ENCODE measurements at places on chromosomes 2 and 18.

- DNase-seq = no peak
These were observed 95.4 kb downstream of the AAK1 start for GRCh38 chr2:69547984-69548715.

DNA sequence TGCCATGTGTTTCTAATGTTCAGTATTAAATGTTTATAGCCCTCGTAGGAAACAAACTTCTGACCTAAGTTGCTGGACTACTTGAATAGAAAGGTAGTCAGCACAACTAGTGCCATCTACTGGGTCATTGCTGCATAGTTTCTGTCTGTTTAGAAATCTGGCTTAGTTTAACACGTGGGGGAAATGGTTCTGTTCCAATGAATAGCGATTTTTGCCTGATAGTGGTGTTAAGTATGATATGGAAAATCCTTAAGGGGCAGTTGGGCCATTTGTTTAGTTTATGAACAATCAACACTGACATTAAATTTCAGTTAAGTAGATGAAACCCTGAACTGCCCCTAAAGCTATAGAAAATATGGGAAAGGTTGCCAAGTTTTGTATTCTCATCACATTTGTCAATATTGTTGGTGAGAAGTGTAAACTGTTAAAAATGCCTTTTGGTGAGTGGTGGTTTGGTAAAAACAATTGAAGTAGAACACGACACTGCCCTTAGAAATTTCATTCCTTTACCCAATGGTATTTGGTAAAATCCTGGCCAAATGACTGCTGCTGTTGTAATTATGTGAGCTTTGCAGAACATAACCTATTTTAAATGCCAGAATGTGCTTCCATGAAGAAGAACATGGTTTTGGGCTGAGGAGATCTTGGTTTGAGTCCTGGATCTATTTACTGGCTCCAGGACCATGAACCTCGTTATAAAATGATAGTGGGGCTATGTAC, 13.2 kb downstream of the NABP1 start:
- DNase-seq = no peak

DNA sequence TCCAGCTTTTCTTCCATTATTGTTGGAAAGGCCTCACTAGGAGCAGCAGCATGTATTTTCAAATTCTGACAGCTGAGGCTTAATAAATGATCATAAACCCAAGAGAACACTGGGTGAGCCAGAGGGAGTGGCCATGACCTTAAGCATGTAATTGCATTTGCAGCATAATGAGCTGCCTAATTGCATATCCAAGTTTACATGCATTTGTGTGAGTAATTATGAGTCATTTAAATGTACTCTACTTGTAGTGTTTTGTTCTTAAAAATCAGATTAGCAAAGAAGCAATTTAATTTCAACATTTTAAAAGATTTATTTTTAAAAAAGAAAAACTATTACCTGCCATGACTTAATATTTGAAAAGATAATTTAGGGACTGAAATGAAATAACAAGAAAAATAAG, 74.8 kb downstream of the NOL10 start:
- no peak for DNase-seq

GRCh38 chr18:35484034-35484433, 13.7 kb downstream of the INO80C start:
- no peak for DNase-seq

DNA sequence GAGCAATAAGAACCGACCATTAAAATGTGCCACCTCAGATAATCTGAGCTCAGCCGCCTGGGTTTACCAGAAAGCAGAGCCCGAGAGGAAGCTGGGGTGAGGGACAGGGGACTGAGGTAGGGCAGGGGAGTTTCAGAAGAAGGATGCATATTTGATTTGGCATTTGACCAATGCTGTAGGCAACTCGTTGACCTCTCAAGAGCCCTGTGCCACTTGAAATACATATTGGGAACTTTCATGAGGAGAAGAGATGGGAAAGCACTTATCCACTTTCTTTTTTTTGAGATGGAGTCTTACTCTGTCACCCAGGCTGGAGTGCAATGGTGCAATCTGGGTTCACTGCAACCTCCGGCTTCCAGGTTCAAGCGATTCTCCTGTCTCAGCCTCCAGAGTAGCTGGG, 148.4 kb upstream of the SPRED2 start:
- no peak for DNase-seq

GRCh38 chr18:10926621-10927161, 222.7 kb downstream of the PIEZO2 start:
- no peak for DNase-seq

Data from activated T-helper 1 cell treated with Interleukin-2 at 50 U/mL for 16 hours (primary cell).